ENCODE measurements at places on chromosomes 7 and 10.

- no peak for DNase-seq
Measured at GRCh38 chr10:110149259-110149658, 58.1 kb upstream of the MXI1 start.

- DNase-seq, result no peak
Measured at GRCh38 chr7:150361402-150361801, 7.2 kb upstream of the REPIN1 start.

GRCh38 chr7:110204527-110204926 lies 886.4 kb upstream of the LRRN3 start:
- no peak for DNase-seq

DNA sequence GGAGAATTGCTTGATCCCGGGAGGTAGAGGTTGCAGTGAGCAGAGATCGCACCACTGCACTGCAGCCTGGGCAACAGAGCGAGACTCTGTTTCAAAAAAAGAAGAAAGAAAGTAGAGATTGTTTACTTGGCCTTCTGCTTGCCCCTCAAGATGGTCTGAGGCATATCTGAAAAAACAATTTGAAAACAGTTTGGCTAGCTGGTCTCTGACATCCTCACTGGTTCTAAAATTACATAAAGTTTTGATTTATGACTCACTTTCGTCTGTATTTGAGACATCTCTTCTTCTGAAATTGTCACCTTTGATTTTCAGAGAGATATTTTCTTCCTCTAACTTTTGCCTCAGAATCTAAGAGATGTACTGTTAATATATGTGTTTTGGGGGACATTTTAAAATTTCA lies 49.6 kb upstream of the HELLS start:
- DNase-seq, result no peak

DNA sequence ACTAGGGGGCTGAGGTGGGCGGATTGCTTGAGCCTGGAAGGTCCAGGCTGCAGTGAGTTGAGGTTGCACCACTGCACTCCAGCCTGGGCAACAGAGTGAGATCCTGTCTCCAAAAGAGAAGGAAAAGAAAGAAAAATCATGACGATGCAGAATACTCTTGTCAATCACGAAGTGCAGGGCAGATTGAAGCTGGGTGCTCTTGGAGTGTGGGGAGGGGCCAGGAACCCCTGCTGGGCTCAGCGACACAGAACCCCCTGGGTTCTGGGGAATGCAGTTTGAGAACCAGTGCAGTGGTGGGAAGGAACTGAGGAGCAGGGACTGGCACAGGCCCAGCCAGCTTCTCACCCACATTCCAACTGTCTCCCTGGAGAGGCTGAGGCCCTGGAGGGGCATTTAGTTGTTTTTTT lies 10.8 kb upstream of the INTS1 start:
- DNase-seq, result no peak

DNA sequence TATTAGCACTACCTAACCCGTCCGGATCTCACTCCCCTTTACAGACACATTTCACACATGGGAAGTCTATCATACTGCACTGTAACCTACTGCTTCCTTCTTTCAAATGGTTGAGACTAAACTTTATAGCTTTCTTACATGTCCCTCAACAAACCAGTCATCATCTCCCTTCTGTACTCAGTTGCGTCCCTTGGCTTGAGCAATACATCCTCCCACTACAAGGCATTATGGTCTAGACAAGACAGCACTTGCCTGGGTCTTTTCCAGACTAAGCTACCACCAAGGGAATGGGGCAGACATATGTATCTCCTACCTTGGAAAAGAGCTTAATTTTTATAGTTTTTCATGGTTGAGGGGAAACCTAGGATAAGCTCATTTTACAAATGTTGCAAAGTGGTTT lies 575.2 kb downstream of the KCNMA1 start:
- DNase-seq, result no peak

DNA sequence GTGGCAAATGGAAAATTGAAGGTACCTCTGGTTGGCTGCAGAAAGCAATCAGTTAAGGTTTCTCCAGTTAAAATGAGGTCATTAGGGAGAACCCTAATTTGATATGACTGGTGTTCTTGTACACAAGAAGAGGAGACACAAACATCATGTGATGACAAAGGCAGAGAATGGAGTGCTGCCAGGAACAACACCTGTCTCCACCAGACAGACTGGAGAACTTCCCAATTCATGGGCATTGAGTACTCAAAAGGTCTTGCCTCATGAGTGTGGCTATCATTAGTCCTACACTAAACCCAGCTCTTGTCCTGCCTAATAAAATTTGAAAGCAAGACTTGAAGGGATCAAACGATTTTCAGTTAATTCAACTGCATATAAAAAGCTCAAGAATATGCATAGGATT lies 152.6 kb downstream of the PTPN20 start:
- DNase-seq, result no peak

GRCh38 chr10:15726042-15726441 lies 6.3 kb upstream of the ITGA8 start:
- no peak for DNase-seq

- no peak for DNase-seq
Measured at GRCh38 chr10:109922358-109922975, 844 bp downstream of the XPNPEP1 start.

DNA sequence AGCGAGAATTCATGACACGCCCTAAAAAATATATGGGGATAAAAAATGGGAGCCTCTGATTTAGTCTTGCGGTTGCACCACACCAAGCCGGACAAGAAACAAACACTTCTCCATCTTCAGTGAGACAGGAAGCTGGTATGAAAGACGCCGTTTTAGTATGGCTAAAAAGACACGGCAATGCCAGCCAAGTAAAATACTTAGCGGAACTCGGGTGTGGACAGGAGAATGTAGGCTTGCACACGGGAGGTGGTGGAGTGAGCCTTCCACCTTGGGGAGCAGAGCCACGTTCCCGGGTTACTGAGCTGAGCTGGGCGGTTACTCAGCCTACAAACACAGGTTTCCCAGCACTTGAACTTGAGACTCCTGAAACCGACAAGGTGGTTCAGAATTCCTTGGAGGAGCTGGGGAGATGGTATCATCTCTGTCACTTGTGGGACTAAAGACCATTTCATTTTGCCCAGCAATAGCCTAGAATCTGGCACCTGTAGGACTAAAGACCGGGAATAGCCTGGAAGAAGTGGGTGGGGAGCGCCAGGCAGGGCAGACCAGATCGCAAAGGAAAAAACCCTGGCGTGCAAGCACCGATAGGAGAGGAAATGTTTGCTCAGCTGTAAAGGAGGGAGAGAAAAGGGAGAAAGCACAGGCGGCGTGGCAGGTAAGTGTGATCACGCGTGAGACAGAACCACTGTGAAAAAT lies 34.8 kb upstream of the SEPHS1 start:
- no peak for DNase-seq

GRCh38 chr10:111686796-111687195 lies 496.8 kb downstream of the GPAM start:
- DNase-seq, result no peak

DNA sequence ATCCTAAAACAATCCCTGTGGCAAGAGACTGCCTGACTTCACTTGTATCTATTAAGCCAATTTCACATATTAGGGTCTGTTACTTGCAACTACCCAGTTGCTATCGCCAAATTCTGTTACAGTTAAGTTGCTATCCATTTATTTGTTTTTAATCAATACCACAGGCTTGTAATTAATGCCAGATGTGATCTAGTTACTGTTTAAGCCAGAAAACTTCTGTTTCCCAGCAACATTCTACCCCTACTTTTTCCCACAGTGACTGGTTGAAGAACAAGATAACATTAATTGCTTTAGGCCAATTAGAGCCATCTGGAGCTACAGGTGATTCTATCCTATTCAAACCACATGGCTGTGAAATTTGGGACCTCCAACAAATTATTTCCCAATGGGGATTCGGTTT lies 131.3 kb downstream of the ALOX5 start:
- DNase-seq, result no peak

DNA sequence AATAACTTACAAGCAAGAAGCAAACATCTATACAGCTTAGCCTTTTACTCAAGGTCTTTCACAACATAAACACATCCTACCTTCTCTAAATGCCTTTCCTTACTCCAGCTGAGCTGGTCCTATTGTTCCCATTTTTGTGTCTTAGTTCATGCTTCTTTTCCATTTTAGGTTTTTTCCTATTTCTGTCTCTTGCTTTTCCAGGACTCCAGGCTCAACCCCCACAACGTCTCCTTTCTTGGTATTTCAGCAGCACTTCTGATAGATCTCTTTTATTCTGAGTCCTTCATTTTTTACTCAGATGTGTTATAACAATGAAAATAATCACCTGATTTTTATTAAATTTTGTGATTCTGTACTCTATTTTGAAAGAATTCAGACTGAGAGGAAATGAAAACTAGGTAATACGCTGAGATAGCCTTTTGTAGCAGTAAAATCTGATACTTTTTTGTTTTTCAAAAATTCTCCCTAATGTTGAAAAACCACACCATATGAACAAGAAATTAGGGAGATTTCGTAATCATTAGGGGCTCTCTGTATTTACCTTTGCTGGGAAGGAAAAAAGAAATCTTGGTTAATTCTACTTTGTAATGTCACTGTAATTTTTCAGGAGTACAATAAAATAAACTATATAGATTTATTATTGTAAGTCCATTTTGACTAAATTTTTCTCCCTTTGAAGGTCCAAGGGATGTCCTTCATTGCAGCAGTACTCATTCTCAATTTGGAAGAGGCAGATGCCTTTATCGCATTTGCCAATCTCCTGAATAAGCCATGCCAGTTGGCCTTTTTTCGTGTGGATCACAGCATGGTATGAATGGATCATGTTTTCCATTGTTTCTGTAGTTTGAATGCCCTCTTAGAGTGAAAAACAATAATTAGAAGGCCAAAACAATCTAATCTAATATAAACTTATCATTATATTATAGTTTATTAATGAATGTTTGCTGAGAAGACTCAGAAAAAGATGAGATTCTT lies 24.0 kb upstream of the HELLS start:
- DNase-seq, result no peak

- no peak for DNase-seq
Measured at GRCh38 chr10:60252688-60253087, 137.0 kb downstream of the ANK3 start.

- no peak for DNase-seq
Measured at GRCh38 chr7:98488167-98488566, 87.3 kb upstream of the BAIAP2L1 start.

GRCh38 chr7:75723444-75723843 lies 15.3 kb downstream of the HIP1 start:
- no peak for DNase-seq

- no peak for DNase-seq
Measured at GRCh38 chr7:74185636-74186035, 11.5 kb downstream of the EIF4H start.

GRCh38 chr7:95684037-95684436 lies 87.7 kb upstream of the PDK4 start:
- no peak for DNase-seq

DNA sequence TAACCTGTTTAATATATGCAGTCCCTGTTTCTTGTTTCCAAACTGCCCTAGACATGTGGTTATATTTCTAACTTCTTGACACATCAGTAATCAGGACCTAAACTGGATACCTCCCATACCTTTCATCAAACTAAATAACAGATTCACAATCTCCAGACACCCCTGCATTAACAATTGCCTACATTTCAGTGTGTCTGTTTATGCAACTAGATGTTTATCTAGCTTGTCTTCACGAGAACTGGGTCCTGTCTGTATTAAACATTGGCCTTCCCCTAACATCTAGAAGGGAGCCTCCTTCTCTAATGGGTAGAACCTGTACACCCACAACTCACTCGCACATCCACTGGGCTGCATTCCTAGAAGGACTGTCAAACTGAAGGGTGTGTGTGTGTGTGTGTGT lies 683.7 kb upstream of the FZD8 start:
- DNase-seq, result no peak

GRCh38 chr7:33888166-33888565 lies 17.2 kb upstream of the BMPER start:
- DNase-seq, result no peak
